Stimulated activated CD8-positive, alpha-beta memory T cell treated with anti-CD3 and anti-CD28 coated beads, Interleukin-15, amount 100 ng/mL, for 24 hours (primary cell): ENCODE measurements at places on chromosomes 4 and X.

DNA sequence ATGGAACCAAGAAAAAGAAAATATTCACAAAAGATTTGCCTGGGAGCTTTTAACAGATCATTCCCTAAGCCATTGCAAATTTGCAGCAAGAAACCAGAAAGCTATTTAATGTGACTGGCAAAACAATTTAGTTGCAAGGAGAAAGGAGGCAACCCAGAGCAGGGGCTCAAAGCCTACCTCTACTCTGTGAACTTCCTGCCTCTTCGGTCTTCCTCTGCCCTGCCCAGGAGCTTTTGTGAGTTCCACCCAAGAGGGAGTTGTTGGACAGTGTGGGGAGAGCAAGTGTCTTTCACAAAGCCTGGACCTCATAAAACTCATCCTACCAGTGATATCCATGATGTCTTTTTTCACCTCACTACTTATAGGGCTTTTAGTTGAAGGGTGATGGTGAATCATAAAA, 107.4 kb downstream of the AFF1 start:
- DNase-seq = no peak

DNA sequence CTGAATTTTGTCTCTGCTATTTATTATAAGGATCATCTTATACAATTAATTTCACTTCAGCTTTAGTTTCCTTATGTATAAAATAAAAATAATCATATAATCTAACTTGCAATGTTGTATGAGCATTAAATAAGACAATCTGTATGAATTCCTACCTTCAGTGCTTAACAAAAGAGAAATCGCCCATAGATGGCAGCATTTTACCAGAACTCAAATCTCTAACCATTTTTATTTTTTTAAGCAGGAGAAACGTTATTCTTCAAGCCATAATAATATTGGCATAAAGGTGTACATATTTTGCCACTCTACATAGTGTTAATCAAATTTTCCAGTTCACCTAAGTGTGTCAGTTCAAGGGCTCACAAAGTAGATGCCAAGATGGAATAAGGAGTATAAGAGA, 78.8 kb downstream of the TMEM47 start:
- DNase-seq = no peak

- no peak for DNase-seq
Observed at GRCh38 chr4:151922306-151922705, 161.5 kb upstream of the GATB start.

DNA sequence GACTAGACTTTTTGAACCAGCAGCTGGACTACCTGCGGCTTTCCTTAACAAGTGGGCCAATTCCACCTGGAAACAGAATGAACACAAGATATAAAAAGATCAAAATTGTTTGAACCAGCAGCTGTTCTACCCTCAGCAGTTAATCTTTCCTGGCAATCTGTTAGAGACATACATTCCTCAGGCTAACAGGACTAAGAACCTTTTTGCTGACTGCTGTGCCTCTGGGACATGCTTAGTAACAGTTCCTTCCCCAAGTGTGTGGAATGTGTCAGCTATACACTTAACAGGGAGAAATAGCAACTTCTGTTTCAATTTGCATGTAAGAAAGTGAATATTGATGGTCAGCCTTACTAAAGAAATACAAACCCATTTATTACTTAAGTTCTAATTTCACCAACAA, 554.4 kb downstream of the ARAP2 start:
- DNase-seq = no peak

DNA sequence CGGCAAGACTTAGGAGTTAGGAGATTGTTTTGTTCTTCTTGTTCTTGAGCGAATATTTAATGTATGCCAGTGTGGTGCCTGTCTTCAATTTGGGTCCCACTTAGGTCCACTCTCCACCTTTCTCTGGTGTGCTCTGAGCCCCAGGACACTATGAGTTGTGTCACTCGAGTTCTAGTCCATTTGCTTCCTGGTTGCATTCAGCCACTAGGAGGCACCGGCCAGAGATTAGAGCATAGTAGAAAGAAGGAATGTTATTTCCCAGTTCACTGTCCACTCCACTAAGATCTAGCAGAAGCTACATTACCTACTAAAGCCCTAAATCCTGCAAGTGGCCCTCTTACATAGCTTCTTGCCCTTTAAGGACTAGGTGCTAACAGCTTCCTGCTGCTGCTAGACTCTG, 326.9 kb downstream of the NAF1 start:
- DNase-seq = no peak

DNA sequence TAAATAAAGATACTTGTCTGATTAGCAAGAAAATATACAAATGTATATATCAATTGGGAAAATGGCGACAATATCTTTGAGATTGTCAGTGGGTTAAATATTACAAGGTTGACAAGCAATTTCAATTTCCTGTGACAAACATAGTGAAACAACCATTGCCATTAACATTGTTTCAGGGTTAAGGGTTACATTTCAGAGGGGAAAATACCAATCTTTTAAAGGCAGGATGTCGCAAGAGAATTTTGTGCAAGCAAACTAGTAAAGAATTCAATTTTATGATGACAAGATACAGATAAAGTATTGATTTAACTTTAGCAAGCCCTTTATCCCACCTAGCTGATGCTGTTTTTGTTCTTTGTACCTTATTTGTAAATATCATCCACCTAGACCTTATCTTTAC, 305.8 kb upstream of the GRIA3 start:
- DNase-seq = no peak

DNA sequence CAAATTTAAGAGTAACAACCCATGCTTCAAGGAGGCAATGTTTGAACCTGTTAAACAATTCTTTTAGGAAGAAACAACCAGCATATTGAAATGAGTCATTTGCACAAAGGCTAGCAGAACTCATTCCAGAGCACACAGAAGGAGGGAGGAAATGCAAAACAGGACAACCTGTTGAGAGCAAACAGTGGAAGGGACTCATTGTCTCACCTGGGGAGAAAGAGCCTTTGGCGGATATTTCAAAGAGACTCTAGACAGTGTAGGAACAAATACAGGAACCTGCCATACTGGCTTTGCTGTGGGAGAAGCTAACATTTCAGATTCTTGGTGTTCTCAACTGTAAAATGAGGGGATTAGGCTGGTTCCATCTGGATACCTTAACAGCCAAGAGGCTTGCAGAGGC, 14.8 kb upstream of the RASGEF1B start:
- no peak for DNase-seq

DNA sequence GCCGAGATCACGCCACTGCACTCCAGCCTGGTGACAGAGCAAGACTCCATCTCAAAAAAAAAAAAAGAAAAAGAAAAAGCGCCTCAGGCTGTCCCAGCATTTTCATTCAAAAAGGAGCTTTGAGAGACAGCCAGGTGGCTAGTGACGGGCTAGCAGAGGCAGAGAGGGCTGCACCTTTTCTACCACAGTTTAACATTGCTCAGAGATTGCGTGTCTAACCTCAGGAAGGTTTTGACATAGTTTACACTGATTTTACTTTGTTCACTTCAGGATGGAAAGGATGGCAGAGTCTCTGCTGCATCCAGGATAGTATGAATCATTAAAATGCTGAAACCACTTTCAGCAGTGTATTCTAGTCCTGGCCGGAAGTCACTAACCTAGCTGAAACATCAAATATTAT, 28.1 kb downstream of the ZFP42 start:
- DNase-seq = no peak

DNA sequence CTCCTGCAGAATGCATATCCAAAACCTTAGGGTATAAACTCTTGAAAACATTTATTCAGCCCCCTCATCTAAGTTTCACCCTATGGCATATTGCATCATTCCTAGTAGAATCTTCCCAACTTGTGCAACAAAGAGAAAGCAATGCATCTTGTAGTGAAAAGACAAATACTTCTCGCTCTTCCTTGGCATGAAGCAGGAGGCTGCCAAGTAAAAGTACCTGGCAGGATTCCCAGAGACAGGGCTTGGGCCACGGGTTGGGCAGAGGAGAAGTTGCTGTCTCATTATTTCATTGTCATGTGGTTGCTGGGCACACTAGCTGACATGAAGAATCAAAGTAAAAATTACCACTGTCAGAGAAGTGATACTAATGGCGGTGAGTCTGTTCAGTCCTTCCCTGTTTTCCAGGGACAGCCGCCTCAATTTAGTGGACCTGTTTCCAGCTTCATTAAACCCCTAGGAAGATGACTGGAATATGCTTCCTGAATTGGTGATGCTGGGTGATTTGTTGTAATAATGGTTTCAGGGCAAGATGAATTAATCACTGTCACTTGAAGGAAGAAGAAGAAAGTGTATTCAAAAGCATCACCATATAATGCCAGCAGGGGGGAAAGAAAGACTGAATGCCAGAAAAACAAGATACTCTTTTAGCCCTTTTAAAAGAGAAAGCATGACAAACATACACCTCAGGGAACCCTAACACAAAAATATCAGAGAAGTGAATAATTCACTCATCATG, 380.5 kb upstream of the IGFBP7 start:
- no peak for DNase-seq

GRCh38 chr4:15130441-15130840, 128.2 kb downstream of the CPEB2 start:
- DNase-seq = no peak

GRCh38 chr4:6694177-6694901, 661 bp downstream of the S100P start:
- DNase-seq = no peak

GRCh38 chrX:8345473-8345872, 119.2 kb upstream of the VCX3B start:
- no peak for DNase-seq

- no peak for DNase-seq
Observed at GRCh38 chrX:133249266-133250058, 31.3 kb upstream of the TFDP3 start.
